ENCODE measurements at places on chromosomes 13 and 19.

DNA sequence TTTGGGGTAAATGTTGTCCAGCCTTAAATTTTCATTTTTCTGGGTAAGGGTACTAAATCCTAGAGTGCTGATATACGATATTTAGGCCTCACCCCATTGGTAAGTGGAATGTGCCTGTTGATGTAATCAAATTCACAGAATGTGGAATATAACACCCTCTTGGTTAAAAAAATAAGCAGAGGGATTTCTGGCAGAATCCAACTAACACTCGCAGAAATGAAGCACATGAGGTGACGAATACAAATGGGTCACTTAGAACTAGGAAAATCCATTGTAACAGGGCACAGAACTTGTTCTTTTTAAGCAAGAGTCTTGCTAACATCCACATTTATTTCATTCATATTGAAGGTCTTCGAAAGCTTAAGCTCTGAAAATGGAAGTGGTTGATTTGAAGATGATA lies 320.3 kb downstream of the SHISA2 start:
- no peak for DNase-seq

DNA sequence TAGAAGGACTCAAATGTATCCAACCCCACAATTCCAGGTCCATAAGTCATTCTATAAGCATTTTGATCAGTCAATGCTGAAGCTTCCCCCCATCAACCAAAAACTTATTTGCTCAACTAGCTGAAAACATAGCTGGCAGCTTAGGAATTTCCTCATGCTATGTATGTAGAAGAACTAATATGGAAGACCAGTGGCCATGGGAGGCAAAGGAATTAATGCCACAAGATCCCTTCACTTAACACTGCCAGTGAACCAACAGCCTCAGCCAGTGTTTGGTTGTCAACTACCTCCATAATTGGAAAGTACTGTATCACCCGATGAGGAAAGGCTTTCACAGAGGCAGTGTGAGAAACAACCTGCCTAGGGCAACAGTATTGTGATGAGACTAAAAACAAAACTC lies 105.4 kb downstream of the ZNF429 start:
- DNase-seq: no peak

DNA sequence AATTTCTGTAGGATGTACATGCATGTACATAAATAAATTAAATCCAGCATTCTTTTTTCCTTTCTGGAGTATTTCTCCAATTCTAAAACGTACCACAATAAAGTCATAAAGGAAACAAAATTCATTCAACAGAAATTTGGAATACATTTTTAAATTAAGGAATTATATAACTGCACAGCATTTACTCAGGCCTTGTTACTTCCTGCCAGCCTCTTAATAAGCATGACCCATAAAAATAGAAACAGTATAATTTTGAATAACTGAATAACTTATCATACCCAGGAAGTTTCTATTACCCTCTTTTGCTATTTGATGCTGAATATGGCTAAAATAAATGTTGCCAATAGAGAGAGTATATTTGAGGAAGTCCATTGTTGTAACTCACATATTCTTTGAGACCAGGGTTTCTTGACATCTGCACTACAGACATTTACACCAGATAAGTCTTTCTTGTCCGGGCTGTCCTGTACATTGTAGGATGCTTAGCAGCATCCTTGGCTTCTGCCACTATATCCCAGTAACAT lies 178.2 kb downstream of the KLF12 start:
- DNase-seq: no peak

- DNase-seq: no peak
Observed at GRCh38 chr19:54105796-54106195, 3.1 kb downstream of the NDUFA3 start.

DNA sequence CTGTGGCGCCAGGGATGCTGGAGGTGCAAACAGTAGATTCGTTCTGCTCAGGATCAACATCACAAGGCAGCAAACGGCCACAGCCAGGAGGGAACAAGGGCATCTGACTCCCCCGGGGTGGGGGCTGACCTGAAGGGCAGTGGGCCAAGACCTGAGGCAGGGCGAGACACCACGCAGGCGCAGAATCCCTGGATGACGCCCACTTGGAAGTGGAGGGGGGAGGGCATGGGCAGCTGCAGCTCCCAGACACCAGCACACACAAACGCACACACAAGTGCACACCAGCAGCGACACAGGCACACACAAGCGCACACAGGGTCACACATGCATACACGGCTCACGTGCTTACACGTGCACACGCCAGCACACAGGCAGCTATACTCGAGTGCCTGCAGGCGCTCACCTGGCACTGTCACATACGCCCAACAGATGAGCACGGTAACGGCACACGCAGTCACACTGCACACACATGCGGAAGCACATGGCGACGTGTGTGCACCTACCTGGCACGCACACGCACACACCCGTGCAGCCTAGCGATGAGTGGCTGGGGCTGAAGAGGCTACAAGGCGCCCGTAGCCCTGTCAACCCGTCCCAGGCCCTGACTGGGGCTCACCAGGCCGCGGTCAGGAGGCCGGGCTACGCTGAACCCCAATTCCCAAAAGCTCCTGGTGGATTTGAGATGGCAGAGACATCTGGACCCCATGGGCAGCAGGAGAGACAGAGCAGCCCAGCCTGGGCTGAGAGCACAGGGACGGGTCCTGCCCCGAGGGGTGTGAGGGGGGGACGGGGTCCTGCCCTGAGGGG lies 5.5 kb downstream of the C2CD4C start:
- no peak for DNase-seq
